ENCODE measurements at places on chromosomes 12 and 14. TPM values are rescaled to one million over a fixed set of nuclear protein-coding genes. Genes with fewer than 3 reads are reported as not detected.

SERPINA1 gene
- 8.2 TPM for total RNA-seq

DACT1 gene
- 1.7 TPM for total RNA-seq

NOXRED1 gene
- total RNA-seq = not detected

BCL2L14 gene
- total RNA-seq = not detected

TAS2R42 gene
- total RNA-seq = not detected

FAM181A gene
- not detected for total RNA-seq

LALBA gene
- total RNA-seq = not detected

PSMA6 gene
- total RNA-seq = 128 TPM

CHD8 gene
- 43.8 TPM for total RNA-seq

GARIN6 gene
- not detected for total RNA-seq

HSPB8 gene
- total RNA-seq = 47.8 TPM

INF2 gene
- 37.6 TPM for total RNA-seq

PGF gene
- 42.3 TPM for total RNA-seq

NRIP2 gene
- total RNA-seq = not detected

COX8C gene
- total RNA-seq = not detected

MSI1 gene
- 0.09 TPM for total RNA-seq

YBX3 gene
- 361 TPM for total RNA-seq

ACRBP gene
- 4.0 TPM for total RNA-seq

WNT1 gene
- not detected for total RNA-seq

DIO3 gene
- total RNA-seq = 0.79 TPM

ACACB gene
- total RNA-seq = 5.9 TPM

SIRT4 gene
- total RNA-seq = 5.0 TPM

KRT82 gene
- total RNA-seq = not detected

SLC24A4 gene
- 0.26 TPM for total RNA-seq

KCNJ8 gene
- total RNA-seq = 1.1 TPM

GPR135 gene
- total RNA-seq = 0.72 TPM

HEATR5A gene
- 15.1 TPM for total RNA-seq

ASCL1 gene
- not detected for total RNA-seq

SMCO2 gene
- total RNA-seq = 1.5 TPM

HPD gene
- total RNA-seq = not detected

TEX22 gene
- total RNA-seq = not detected

KRT77 gene
- total RNA-seq = not detected

HSPA2 gene
- total RNA-seq = 102 TPM

MORN3 gene
- total RNA-seq = not detected

MYF5 gene
- not detected for total RNA-seq

WASHC3 gene
- total RNA-seq = 53.3 TPM

GALNT4 gene
- total RNA-seq = 6.8 TPM

IL25 gene
- total RNA-seq = not detected

PRIMA1 gene
- total RNA-seq = 1.5 TPM

CBLN3 gene
- not detected for total RNA-seq

PRICKLE1 gene
- 2.1 TPM for total RNA-seq

C1S gene
- total RNA-seq = 375 TPM

ADAM21 gene
- total RNA-seq = not detected

CIROP gene
- total RNA-seq = not detected

KRT83 gene
- total RNA-seq = not detected

GUCY2C gene
- not detected for total RNA-seq

NKX2-8 gene
- 3.4 TPM for total RNA-seq

NTN4 gene
- total RNA-seq = 5.4 TPM

TNFAIP2 gene
- 105 TPM for total RNA-seq

VPS37B gene
- 82.1 TPM for total RNA-seq

RPGRIP1 gene
- not detected for total RNA-seq

SUOX gene
- 16.0 TPM for total RNA-seq

CDK17 gene
- 22.8 TPM for total RNA-seq

SERPINA6 gene
- total RNA-seq = not detected

LHX5 gene
- not detected for total RNA-seq

Data from esophagus squamous epithelium (tissue), 5 donors.